ENCODE measurements at places on chromosomes 16 and 17. TPM values are rescaled to one million over a fixed set of nuclear protein-coding genes. Genes with fewer than 3 reads are reported as not detected.
A peak's percentile ranks its signal among the peaks of the same experiment; 100 is the strongest.

The CBX2 gene
- total RNA-seq: 1.7 TPM

The CES1 gene
- not detected for total RNA-seq

GRCh38 chr16:20302389-20302788, 24.9 kb downstream of the GP2 start:
- H3K27me3 ChIP-seq: no peaks in the 10 kb centered on the region
- DNase-seq: no peak
- H3K36me3 ChIP-seq: no peaks in the 10 kb centered on the region
- H3K4me3 ChIP-seq: no peak overlapping the region
- no peaks in the 10 kb centered on the region for H3K4me1 ChIP-seq

- H3K36me3 ChIP-seq: no peaks in the 10 kb centered on the region
- no peak overlapping the region for H3K4me3 ChIP-seq
- no peak for DNase-seq
- no peak overlapping the region for H3K27ac ChIP-seq
- H3K27me3 ChIP-seq: peaks cover 20% of the 10 kb centered on the region
- H3K4me1 ChIP-seq: peaks cover 9% of the 10 kb centered on the region
Measured at GRCh38 chr17:41627316-41628072, 3.1 kb upstream of the KRT17 start.

The CPHXL2 gene
- total RNA-seq: not detected

- DNase-seq: no peak
- H3K36me3 ChIP-seq: no peaks in the 10 kb centered on the region
- H3K27ac ChIP-seq: no peak overlapping the region
- H3K4me1 ChIP-seq: peaks cover 12% of the 10 kb centered on the region
Measured at GRCh38 chr17:1907909-1908698, 78.3 kb downstream of the RPA1 start.

- peaks cover 6% of the 10 kb centered on the region for H3K4me1 ChIP-seq
- H3K27me3 ChIP-seq: peaks cover 8% of the 10 kb centered on the region
- peaks cover 31% of the 10 kb centered on the region for H3K36me3 ChIP-seq
- H3K4me3 ChIP-seq: peak overlapping the region; percentile 97
- H3K27ac ChIP-seq: peak overlapping the region; percentile 93
Measured at GRCh38 chr16:3444032-3444388, 530 bp downstream of the NAA60 start.

DNA sequence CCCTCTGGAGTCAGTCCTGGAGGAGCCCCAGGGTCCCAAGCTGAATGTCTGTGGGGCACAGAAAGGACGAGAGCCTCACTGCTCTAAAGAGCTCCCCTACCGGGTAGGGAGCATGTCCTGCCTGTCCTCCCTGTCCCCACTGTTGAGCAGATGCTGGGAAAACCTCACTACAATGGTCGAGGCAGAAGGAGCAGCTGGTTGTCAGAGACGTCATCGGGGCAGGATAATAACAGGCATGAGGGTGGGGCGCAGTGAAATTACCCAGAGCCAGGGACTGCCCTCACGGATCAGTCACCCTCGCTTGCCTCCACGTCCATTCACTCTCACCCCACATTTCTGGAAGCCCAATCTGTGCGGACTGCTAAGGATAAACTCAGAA, 538 bp downstream of the TM4SF5 start:
- no peak overlapping the region for H3K27ac ChIP-seq
- no peaks in the 10 kb centered on the region for H3K36me3 ChIP-seq
- H3K4me3 ChIP-seq: no peak overlapping the region
- DNase-seq: no peak

The ENPP7 gene
- not detected for total RNA-seq

GRCh38 chr16:86942151-86943051, 364.1 kb downstream of the FOXL1 start:
- peak; percentile 79 for DNase-seq
- H3K36me3 ChIP-seq: peaks cover 6% of the 10 kb centered on the region
- peaks cover 23% of the 10 kb centered on the region for H3K27me3 ChIP-seq
- H3K27ac ChIP-seq: peak overlapping the region; percentile 75
- H3K4me3 ChIP-seq: peak overlapping the region; percentile 57

DNA sequence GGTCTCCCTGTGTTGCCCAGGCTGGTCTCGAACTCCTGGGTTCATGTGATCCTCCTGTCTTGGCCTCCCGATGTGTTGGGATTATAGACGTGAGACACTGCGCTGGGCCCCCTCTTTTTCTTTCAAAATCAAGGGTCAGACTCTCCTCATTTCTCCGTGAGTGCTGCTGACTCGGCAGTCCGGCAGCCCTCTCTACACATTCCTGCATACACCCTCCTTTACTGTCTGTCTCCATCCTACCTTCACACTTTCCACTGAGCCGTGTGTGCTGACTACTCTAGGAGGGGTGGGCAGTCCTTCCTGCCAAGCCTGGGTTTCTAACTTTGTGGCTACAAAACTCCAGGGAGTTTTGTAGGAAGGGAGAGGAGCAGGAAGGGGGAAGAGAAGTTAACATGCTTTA, 195.2 kb downstream of the PARN start:
- no peak overlapping the region for H3K27ac ChIP-seq
- H3K36me3 ChIP-seq: peaks cover 7% of the 10 kb centered on the region
- no peaks in the 10 kb centered on the region for H3K27me3 ChIP-seq
- no peak overlapping the region for H3K4me3 ChIP-seq

GRCh38 chr17:51083981-51084380, 36.7 kb downstream of the SPAG9 start:
- H3K27me3 ChIP-seq: no peaks in the 10 kb centered on the region
- peaks cover 62% of the 10 kb centered on the region for H3K4me1 ChIP-seq
- no peak overlapping the region for H3K27ac ChIP-seq

DNA sequence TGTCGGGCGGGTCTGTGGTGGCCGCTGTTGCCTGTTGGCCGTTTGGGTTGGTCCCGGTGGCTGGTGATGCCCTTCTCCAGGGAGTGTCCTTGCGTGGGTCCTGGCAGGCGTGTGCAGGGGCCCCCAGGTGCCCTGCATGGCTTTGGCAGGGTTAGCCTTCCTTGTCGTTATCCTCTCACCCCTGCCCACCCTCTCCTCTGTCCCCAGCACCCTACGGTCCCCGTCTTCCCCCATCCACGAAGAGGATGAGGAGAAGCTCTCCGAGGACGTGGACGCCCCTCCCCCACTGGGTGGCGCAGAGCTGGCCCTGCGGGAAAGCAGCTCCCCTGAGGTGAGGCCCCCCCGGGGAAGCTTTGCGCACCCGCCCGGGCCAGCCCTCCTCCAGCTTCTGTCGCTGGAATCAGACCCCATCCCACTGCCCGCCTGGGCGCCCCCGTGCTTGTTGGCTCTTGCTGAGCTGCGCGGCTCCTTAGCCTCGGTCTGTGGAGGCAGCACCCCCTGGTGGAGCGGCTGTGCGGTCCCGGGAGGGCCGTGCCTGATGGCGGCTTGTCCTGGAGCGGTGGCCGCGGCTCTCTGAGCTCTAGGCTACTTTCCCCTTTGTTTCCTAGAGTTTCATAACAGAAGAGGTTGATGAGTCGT, 10.6 kb upstream of the NUDT16L1 start:
- no peaks in the 10 kb centered on the region for H3K4me1 ChIP-seq
- H3K27ac ChIP-seq: no peak overlapping the region
- no peak overlapping the region for H3K4me3 ChIP-seq
- H3K27me3 ChIP-seq: peaks cover 4% of the 10 kb centered on the region
- no peak for DNase-seq
- peaks cover 4% of the 10 kb centered on the region for H3K36me3 ChIP-seq

DNA sequence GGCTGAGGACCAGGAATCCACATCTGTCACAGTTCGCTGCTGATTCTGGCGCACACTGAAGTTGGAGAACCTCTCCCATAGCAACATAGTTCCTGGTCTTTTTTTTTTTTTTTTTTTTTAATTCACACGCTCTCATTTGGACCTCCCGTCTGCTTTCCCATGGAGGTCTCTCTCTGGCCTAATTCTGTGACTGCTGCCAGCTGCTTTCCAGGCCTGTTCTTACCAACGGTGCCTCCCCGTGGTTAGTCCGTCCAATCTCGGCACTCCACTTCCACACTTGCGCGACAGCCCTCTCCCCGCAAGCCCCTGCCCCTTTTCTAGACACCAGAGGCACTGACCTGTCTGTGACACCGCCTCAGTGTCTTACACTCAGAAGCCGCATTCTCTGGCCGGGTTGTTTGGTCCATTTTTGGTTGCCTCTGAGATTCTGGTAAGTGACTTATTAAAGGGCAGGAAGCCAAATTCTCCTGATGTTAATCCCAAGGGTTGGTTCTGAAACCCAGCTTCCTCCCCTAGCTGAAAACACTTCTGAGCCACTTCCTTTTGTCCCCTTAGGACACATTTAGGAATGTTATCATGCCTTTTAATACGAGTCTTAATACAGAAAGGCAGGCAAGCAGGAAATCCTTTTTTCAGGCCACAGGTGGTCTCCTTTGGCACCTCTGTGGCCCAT, 1.1 kb upstream of the AKTIP start:
- peaks cover 44% of the 10 kb centered on the region for H3K4me1 ChIP-seq
- peak overlapping the region; percentile 97 for H3K27ac ChIP-seq
- peak; percentile 26 for DNase-seq
- H3K36me3 ChIP-seq: no peaks in the 10 kb centered on the region
- peak overlapping the region; percentile 89 for H3K4me3 ChIP-seq

GRCh38 chr17:70901870-70902269, 732.5 kb downstream of the KCNJ2 start:
- peaks cover 12% of the 10 kb centered on the region for H3K36me3 ChIP-seq
- H3K4me1 ChIP-seq: peaks cover 24% of the 10 kb centered on the region
- H3K27ac ChIP-seq: no peak overlapping the region

GRCh38 chr17:83061586-83061985, 17.8 kb upstream of the METRNL start:
- no peak overlapping the region for H3K4me3 ChIP-seq
- no peak for DNase-seq
- H3K36me3 ChIP-seq: no peaks in the 10 kb centered on the region
- H3K4me1 ChIP-seq: peaks cover 7% of the 10 kb centered on the region
- no peak overlapping the region for H3K27ac ChIP-seq

DNA sequence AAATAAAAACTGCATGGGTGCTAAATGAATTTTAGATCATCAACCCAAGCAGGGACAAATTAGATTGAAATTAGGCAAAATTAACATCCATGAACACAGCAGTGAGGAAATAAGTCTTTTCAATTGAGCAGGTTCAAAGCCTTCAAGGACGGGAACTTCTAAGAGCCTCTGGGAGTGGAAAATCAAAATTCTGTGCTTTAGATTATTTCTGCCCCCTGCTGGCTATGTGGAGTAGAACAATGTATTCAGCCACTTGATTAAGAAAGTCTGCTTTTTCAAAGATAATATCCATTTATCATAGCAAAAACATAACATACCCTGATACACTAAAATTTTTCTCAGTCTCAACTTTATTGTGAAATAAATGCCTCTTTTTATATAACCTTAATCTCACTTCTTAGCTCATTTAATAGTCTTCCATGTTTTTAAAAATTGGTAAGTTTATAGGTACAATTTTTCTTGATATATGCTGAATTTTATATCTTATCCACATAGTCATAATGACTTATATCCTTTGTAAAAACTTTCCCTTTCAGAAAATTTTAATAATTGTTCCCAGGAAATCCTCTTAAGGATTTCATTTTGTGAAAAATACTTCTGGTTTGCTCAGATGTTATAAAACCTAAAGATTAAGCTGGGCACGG, 28.1 kb upstream of the NOL11 start:
- H3K4me1 ChIP-seq: peaks cover 12% of the 10 kb centered on the region
- no peaks in the 10 kb centered on the region for H3K27me3 ChIP-seq
- H3K27ac ChIP-seq: no peak overlapping the region
- no peaks in the 10 kb centered on the region for H3K36me3 ChIP-seq
- peak; percentile 46 for DNase-seq

- DNase-seq: no peak
- H3K4me1 ChIP-seq: no peaks in the 10 kb centered on the region
- no peak overlapping the region for H3K4me3 ChIP-seq
- no peaks in the 10 kb centered on the region for H3K36me3 ChIP-seq
- H3K27ac ChIP-seq: no peak overlapping the region
- H3K27me3 ChIP-seq: peaks cover 28% of the 10 kb centered on the region
Measured at GRCh38 chr17:42167807-42168206, 13.0 kb upstream of the RAB5C start.

The CCL3 gene
- not detected for total RNA-seq

- H3K27me3 ChIP-seq: peaks cover 9% of the 10 kb centered on the region
- peaks cover 15% of the 10 kb centered on the region for H3K4me1 ChIP-seq
- H3K27ac ChIP-seq: peak overlapping the region; percentile 78
- no peaks in the 10 kb centered on the region for H3K36me3 ChIP-seq
- DNase-seq: no peak
Measured at GRCh38 chr17:2854143-2855055, 58.2 kb downstream of the RAP1GAP2 start.

The PPY gene
- total RNA-seq: not detected

The HOXB5 gene
- not detected for total RNA-seq

GRCh38 chr17:28616281-28616680, 2.3 kb upstream of the RSKR start:
- H3K4me1 ChIP-seq: no peaks in the 10 kb centered on the region
- H3K4me3 ChIP-seq: no peak overlapping the region
- no peak for DNase-seq
- peaks cover 50% of the 10 kb centered on the region for H3K36me3 ChIP-seq
- H3K27me3 ChIP-seq: peaks cover 5% of the 10 kb centered on the region

- peaks cover 52% of the 10 kb centered on the region for H3K36me3 ChIP-seq
- no peak for DNase-seq
- H3K4me3 ChIP-seq: no peak overlapping the region
- H3K4me1 ChIP-seq: peaks cover 6% of the 10 kb centered on the region
Measured at GRCh38 chr17:82816358-82816757, 23.5 kb downstream of the ZNF750 start.

DNA sequence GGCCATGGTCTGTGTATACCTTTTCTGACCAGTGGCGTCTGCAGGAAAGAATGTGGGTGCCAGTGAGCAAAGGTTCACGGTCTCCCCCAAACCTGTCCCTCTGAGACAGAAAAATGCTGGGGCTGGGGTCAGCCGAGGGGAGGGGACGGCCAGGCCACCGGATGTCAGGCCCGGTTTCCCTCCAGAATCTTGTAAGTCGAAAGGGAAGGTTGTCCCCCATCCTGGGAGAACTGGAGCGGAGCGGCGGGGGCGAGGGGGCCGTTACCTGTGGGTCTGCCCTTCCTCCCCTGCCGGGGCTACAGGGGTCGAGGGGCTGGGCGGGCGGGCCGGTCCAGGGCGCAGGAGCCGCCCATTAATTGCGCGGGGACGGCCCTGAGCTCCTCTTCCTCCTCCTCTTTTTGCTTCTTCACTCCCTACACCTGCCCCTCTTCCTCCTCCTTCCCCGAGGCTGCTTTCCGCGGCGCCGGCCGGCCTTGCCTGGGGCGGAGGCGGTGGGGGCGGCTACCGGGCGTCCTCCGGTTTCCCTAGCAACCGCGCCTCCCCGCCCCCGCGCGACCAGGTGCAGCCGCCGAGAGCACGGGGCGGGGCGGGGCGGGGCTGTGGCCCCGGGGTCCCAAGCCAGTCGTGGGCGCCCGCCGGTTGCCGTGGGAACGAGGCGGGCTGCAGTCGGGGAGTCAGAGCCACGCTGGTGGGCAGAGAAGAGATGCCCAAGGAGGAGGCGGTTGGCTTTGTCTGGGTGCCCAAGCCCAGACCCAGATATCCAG, at the start of gene MARCHF10:
Gene MARCHF10 (minus strand): TSS at position 503 of the 764 bp plus-strand sequence. CDS start 6,579 bp downstream, outside the sequence.
- H3K4me3 ChIP-seq: no peak within 1 kb of the TSS
- no peak for DNase-seq
- peaks cover 4% of the 10 kb centered on the region for H3K27me3 ChIP-seq
- H3K27ac ChIP-seq: no peak within 1 kb of the TSS

The DPEP1 gene
- not detected for total RNA-seq

Measured in HFFc6 (cell line).